ENCODE measurements at places on chromosomes 3 and 15.

- no peak for DNase-seq
These were observed 78.5 kb upstream of the CHD2 start for GRCh38 chr15:92821491-92822116.

- DNase-seq = no peak
These were observed 254.9 kb downstream of the LPP start for GRCh38 chr3:188408831-188409230.

DNA sequence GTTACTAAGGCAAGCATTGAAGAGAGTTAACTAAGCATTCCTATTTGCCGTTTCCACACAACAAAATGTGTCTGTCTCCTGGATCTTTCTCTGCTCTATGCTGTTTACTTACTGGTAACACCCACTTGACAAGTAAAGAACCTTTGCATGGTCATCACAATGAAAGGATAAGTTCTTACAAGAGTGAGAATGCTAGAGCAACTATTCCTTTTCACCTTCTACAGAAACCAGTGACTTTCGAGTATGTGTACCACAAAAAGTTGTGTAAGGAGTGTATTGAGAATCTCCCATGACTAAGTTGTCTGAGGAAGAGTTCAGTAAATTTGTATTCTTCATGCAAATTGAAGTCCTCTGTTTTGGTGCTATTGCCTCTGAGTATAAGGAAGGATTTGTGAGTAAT, 10.8 kb downstream of the TIPARP start:
- peak; percentile 17 for DNase-seq

DNA sequence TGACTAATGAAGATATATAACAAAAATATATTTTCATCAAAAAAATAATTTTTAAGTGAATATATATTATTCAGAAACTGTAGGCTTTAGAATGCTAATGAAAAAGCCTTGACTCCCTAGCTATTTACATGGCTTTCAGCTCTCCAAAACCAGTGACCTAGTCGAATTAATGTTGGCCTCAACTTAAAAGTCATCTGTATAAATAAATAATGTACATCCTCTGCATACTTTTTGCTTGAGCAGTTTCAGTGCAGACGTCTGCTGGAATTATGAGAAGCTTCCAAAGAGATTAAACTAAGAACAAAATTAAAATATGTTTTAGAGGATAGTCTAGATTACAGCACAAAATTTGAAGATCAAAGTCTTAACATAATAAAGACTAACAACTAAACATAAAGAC, 520.4 kb upstream of the ALCAM start:
- no peak for DNase-seq

GRCh38 chr3:83321891-83322290, 1560.4 kb upstream of the GBE1 start:
- no peak for DNase-seq

GRCh38 chr3:128435058-128435457, 31.6 kb downstream of the DNAJB8 start:
- no peak for DNase-seq

DNA sequence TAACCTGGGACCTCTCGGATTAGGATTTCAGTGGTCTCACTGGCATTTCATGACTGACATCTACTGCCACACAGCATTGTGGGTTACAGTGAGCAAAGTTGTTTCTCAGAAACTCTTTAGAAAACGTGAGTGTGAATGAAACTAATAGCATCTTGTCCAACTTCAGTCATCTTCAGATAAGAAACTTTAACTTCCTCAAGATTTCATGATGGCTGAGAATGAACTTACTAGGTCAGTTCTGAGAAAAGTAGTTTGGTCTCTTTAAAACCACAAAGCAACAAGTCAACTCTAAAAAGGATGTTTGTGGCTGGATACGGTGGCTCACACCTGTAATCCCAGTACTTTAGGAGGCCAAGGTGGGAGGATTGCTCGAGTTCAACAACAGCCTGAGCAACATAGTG, 14.2 kb upstream of the HOMER2 start:
- peak; percentile 56 for DNase-seq

GRCh38 chr3:157159037-157159761, 748 bp downstream of the CCNL1 start:
- DNase-seq = peak; percentile 52

DNA sequence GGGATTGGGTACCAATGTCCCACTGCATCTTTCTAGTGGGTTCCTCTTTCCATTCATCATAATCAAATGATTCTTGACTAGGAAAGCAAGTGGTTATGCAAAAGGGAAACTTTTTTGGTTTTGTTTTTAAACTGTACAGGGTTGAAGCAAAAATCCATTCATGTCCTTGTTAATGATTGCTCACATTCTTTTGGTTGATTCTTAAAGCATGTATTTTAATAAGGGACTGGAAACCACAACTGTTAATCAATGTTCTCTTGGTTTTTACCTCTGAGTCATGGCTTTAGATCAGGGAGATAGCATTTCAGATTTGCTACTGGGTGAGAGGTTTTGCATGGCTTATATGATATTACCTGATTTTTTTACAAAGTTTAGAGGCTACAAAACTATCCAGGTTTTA, 371.7 kb upstream of the RGMA start:
- no peak for DNase-seq

DNA sequence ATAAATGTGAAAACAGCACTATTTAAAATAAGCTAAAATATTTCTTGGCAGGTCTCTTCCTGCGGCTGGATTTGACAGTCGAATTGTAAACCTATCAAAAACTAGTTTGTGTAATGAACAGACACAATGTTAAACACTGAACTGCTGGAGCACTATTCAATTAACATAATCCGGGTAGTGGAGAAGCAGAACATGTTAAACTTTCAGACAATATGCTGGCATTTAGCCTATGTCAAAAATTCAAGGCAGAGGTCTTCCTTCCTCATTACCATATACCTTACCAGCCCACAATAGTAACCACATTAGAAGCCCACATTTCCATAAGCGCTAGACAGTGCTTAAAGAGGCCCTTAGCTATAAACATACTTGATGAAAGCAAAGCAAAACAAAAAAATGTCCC, 1042.9 kb downstream of the ROBO1 start:
- no peak for DNase-seq

GRCh38 chr3:12289524-12289923, 654 bp downstream of the PPARG start:
- no peak for DNase-seq

- no peak for DNase-seq
These were observed 31.7 kb upstream of the CMTM7 start for GRCh38 chr3:32359766-32360492.

DNA sequence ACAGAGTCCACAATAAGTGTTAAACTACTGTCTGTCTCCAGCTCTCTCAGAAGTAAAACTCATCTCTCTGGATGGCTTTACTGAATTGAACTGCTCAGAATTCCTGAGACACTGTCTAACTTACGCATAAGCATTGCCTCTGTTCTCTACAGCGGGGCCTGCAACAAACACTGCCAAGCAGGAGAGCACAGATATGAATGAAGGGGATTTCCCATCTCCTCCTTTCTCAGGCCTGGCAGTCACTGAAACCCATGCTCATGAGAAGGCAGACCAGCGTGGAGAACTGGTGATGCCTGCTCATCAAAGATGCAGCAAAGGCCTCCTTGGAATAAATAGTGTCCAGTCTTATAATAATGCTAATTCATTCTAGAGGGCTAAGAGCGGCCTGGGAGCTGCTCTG, 10.3 kb downstream of the RASGRP1 start:
- DNase-seq = no peak

DNA sequence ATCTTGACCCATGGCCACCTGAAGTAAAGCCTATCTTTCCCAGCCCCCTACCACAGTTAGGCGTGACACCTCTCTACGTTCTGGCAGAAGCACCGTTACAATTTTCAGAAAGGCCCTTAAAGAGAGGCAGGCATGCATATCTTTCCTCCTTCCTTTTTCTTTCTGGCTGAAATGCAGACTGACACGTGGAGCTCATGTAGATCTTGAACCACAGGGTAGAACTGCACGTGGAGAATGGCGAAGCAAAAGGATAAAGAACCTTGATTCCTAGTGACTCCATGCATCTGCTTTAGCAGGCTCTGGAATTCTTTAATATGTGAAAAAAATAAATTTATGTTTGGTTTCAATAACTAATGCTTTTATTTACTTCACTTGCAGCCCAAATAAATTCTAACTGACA, 166.6 kb downstream of the CPNE4 start:
- DNase-seq = no peak

- no peak for DNase-seq
These were observed 12.0 kb downstream of the AMOTL2 start for GRCh38 chr3:134362221-134362620.

- DNase-seq = no peak
These were observed 525.5 kb upstream of the NAALADL2 start for GRCh38 chr3:174333640-174334039.

- peak; percentile 93 for DNase-seq
These were observed 2.3 kb upstream of the TGFBR2 start for GRCh38 chr3:30604093-30604492.

- no peak for DNase-seq
These were observed 151.8 kb upstream of the LRRFIP2 start for GRCh38 chr3:37326144-37326543.

DNA sequence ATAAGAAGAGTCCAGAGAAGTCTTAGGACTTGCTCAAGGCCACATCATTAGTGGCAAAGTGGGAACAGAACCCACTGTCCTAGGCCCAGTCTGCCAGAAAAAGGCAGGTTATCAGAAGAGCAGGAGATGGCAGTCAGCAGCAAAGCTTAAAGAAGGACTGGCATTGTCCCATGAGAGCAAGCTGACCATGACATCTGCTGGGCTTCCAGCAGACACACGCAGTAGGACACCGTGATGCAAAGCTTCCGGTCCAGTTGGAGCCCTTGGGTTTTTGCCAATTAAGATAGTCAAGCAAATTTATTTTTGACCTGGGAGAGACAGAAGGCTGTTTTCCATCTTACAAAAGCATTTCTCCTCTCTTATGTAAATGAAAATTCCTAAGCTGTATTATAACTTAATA, 42.1 kb downstream of the ZBTB38 start:
- no peak for DNase-seq

- DNase-seq = no peak
These were observed 20.2 kb downstream of the IL17RD start for GRCh38 chr3:57144952-57145351.

DNA sequence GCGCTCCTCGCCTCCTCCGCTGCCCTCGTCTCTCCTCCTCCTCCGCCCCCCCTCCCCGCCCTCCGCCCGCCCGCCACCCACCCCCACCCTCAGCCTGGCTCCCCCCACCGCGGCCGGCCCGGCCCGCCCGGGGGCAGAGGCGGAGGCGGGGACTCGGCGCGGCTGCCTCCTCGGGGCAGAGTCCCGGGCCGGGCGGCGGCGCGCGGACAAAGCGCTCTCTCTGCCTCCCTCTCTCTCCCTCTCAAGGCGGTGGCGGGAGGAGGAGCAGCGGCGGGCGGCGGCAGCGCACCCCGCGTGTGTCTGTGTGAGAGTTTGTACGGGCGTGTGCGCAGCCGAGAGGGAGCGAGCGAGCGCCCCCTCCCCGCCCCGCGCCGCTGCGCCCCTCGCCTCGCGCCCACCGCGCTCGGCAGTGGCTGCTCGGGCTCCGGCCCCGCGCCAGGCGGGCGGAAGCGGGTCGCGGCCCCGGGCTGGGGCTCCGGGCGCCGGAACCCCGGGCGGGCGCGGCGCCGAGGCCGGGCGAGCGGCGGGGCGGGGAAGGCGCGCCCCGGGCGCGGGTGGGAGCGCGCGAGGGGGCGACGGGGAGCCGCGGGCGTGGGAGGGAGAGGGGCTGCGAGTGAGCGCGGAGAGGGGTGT, at the start of gene IGF2BP2:
IGF2BP2 (minus strand) TSS at position 37 of the 633 bp plus-strand sequence. CDS start 82 bp downstream, outside the sequence.
- peak; percentile 37 for DNase-seq

DNA sequence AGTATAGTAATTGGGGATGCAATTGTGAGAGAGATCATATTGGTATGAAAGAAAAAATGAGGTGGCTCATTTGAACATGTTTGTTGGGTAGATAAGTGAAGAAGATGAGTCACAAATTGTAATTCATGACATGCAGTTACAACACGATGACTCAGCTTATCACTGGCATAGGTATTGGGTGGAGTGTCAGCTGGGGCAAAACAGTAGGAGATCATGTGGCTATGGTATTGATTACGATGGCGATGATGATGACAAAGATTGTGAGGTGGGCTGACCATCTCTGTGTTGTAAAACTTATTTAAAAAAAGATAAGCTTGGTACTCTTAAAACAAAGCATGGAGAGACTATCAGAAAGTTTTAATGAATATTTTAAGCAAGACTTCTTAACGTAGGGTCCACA, 11.6 kb upstream of the DPH6 start:
- no peak for DNase-seq

- DNase-seq = peak; percentile 100
These were observed 3.2 kb downstream of the ZXDC start for GRCh38 chr3:126472277-126473006.

DNA sequence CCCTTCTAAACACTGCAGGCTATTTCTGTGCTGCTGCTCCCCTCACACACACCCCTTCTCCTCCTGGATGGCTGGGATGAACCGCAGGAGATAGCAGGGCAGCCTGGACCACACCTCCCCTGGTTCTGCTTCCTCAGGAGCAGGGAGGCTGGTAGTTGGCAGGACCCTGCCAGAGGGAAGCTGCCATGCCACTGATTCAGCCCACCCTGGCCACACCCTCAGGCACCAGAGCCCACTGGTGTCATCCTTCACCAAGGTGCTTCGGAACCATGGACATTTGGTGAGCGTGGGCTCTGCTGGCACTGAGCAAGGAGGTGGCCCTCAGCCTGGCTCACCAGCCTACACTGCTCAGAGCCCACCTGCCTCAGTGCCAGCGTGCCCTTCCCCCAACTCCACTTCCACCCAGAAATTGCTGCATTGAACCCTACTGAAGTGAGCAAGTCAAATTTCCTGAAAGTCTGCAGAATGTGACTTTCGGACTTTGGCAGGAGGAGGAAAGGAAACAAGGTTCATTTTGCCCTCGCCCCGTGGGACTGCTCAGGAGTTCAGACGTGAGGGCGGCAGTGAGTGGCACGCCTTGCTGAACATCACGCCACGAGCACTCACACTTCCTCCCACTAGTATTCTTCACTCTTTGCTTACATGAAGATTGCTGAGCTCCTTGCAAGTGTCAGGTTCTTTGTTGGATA, 26.3 kb downstream of the BMF start:
- DNase-seq = no peak

DNA sequence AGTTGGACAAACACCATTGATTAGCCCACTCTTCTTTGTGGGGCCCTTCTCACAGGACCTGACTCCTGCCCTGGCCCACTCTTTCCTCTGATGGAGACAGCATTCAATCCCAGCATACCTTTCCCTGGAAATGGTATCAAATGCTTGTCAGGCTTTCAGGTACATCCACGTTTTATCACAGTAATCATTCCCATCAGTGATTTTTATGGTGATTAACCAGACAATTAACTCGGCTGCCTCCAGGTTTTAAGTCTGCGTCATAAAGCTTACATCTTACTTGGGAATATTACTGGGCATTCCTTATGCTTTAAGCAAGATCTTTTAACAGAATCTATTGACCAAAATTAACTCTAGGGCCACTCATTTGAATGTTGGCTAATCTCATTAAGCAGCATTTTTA, 33.4 kb downstream of the LRRK1 start:
- no peak for DNase-seq

DNA sequence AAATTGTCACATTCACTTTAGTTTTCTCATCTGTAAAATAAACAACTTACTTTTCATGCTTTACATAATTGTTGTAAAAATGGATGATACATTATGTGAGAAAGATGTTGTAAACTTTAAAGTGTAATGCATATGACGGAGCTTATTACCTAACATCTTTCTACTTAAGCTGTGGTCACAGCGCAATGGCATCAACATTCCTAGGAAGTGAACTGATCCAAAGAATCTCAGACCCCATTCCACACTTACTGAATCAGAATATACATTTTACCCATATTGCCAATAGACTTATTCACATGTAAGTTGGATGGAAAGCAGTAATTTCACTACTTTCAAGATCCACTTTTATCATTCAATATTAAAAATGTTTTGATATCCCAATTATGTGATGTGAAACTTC, 497.5 kb downstream of the FGF12 start:
- DNase-seq = no peak

GRCh38 chr3:151383956-151384355, 597 bp downstream of the P2RY12 start:
- DNase-seq = no peak
